Stimulated activated naive CD8-positive, alpha-beta T cell treated with anti-CD3 and anti-CD28 coated beads, Interleukin-15, Interleukin-2, amounts not matched to agents 100 U/mL and 50 U/mL, for 24 hours (primary cell): ENCODE measurements at places on chromosomes 4 and X.

DNA sequence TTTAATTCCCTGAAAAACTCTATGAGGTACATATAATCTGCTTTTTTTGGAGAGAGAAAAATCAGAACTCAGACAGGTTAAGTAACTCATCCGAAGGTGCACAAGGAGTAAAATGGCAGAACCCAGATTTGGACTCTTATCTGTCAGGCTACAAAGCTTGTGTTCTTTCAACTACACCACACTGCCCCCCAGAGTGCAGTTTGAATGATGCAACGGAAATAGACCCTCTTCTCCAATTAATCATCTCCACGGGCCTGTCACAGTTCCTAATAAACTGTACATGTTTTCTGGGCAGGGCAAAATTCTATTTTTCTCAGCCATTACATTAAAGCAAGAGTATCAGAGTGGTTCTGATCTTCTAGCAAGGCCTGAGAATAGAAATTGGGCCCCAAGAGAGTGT lies 35.3 kb upstream of the DCX start:
- peak; percentile 4 for DNase-seq

- DNase-seq = peak; percentile 17
Observed at GRCh38 chr4:83212041-83212851, 72.4 kb downstream of the COQ2 start.

DNA sequence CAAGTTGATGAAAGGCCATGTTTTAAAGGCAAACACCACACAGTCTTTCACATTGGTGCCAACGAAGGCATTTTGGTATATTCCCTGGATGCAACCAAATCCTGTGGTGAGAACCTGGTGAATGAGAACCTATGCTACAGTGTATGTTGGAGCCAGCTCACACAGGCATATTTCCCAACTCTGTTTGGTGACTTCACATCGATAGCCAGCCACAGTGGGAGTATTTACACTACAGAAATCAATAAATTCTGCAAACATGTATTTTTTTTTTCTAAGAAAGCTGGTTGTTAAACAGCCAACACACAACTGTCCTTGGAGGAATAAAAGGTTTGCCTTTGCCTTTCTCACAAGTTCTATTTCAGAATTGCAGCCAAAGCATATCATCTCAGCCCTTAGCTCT lies 691.0 kb downstream of the GRID2 start:
- DNase-seq = no peak

- DNase-seq = peak; percentile 72
Observed at GRCh38 chr4:184282251-184282713, 64.6 kb upstream of the ENPP6 start.
